ENCODE measurements at places on chromosomes 6 and 20.

DNA sequence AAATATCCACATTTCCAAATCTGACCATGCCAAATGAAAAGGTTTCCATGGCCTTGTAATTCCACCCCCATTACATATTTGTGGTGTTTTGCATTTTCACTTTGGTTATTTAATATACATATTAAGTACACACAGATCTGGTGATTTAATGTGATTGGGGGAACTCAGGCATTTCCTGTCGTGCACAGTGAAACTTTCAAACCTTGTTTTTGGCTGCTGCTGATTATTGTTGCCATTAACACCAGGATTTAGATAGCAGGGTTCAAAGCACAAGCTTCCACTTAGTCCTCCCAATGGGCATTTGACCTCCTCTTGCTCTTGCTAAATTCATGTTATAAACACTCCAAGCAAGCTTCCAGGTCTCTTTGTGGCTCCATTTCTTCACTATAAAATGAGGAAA lies 166.5 kb downstream of the SOBP start:
- no peak for DNase-seq

DNA sequence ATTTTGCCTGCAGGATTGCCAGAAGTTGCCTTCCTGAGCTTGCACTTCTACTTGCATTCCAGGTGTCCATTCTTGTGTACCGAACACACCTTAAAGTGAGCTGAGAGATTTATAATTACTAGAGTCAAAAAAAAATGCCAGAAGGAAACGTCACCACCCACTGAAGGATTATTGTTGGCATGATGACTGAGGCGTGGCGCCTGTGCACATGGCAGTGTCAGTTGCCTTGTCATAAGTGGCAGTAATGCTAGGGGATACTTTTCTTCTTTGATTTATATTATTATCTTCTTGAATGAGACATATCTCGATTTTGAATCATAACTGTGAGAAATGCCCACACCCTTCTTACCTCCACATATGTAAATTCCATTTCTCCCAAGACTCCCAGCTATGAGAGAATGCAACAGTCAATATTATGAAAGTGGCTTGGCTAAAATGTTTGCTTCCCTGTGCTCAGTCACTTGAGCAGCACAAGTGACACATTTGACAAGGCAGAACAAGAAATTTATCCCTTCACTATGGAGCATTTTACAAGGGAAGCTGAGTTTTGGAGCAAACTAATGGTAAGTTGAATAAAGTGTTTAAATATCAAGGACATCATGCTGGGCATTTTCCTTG lies 149.5 kb upstream of the SASH1 start:
- no peak for DNase-seq

- DNase-seq, result no peak
Measured at GRCh38 chr6:44825273-44825672, 437.8 kb downstream of the CDC5L start.

DNA sequence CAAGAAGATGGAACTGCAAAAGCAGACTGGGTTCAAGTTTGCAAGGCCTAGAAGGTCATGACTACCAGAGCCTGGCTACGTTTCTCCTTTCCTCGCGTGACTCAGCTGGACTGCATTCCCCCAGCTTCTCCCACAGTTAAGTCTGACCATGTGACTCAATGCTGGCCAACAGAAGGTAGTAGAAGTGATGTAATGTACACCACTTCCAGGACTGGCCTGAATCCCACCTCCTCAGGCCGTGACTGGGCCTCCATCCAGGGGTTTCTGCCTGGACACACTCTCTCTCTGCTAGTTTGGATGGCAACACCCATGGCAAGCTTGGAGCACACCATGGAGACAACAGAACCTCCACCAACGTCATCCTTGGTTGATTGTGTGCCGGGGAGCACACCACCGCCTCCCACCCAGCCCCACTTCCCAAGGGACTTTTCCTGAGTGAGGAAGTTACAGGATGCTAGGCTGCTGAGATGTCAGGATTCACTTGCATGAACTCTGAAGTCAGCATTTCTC lies 112.0 kb upstream of the CDYL start:
- DNase-seq, result no peak

GRCh38 chr6:153047386-153047785 lies 44.9 kb upstream of the MTRF1L start:
- DNase-seq, result no peak

GRCh38 chr6:39209911-39210310 lies 19.4 kb downstream of the KCNK5 start:
- no peak for DNase-seq

- no peak for DNase-seq
Measured at GRCh38 chr20:4502756-4503155, 219.0 kb upstream of the PRND start.

GRCh38 chr20:4794846-4795245 lies 73.1 kb downstream of the PRND start:
- DNase-seq, result no peak

DNA sequence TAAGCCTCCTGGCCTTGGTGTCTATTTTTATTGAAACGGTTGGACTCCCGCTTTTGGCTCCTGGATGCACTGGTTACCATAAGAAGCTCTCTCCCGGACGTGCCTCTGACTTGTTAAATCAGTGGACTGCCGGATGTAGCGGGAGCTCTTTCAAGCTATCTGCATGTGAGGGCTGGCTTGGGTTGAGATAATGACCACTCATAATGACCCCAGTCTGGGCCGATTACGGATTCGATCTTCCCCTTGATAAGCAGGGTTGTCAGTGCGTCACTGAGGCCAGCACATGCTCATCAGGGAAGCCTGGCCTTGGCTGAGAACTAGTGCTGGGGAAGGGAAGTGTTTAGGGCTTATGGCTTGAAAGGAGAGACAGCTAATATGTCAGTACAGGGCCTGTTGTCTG lies 528.1 kb downstream of the CDH26 start:
- DNase-seq, result no peak

- DNase-seq, result peak; percentile 45
Measured at GRCh38 chr20:1871807-1872458, 23.3 kb upstream of the SIRPA start.

DNA sequence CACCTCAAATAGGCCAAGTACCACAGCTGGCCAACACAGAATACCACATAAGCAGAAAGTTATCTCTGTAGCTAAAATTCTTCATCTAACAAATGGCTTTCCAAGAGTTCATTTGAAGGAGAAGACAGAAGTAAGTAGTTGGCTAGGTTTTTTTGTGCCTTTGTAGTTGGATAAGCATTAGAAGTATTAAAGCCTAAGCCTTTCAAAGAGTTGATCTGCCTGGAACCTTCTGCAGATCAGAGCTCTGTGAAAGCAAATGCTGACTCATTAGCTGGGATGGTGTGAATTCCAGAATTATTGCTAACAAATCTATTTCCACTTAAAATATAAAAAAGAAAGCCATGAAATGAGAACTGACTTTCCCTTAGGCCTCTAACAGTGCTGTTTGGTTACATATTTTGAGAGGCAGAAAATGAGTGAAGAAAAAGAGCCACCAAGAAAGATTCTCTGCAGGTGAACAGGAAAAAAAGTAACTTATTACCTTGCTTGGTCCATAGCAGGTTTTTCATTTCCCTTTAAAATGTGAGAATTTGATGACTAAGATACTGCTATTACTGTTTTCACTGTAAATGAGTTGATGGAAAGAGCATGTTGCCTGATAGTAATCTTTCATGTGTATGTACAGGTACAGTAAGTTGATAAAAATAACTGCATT lies 763.2 kb upstream of the FLRT3 start:
- no peak for DNase-seq

- peak; percentile 84 for DNase-seq
Measured at GRCh38 chr20:32484958-32485769, 100.0 kb downstream of the NOL4L start.

GRCh38 chr20:48339190-48339985 lies 488.4 kb downstream of the PREX1 start:
- no peak for DNase-seq

DNA sequence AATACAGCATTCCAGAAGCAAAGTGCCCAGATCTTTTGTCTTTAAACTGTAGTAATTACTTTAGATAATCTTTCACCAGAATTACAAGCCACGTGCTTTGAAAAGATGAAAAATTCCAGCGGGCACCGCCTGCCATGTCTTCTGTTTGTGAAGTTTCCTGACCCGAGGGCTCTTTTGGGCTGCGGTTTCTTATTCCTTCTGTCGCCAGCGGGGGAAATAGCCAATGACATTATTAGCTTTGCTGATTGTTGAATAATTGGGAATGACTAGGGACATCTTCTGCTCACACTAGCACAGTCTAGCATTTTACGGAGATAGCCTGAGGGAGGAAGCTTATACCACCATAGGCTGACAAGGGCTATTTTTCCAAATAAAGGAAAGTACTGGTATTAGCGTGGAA lies 124.7 kb downstream of the SAMD5 start:
- no peak for DNase-seq

DNA sequence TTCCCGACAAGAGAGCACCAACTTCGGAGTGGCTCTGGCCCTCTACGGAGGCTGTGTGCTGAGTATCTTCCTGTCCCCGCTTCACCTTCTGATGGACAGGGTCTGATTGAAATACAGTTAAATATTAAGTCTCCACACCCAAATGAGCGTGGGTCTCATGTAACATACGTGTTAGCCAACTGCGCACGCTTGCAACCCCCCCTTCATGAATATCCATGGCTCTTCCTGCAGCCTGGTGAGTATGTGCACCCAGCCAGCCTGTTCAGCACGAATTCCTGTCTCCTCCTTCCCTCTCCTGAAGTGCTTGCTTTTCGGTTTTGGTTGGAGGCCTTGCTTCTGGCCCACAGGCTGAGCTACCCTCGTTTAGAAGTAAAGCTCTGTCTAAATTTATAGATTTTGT lies 102.9 kb upstream of the FRMD1 start:
- DNase-seq, result no peak

- DNase-seq, result no peak
Measured at GRCh38 chr6:34366639-34366921, 25.9 kb downstream of the NUDT3 start.

GRCh38 chr20:37853823-37854375 lies 49.0 kb upstream of the VSTM2L start:
- DNase-seq, result no peak

DNA sequence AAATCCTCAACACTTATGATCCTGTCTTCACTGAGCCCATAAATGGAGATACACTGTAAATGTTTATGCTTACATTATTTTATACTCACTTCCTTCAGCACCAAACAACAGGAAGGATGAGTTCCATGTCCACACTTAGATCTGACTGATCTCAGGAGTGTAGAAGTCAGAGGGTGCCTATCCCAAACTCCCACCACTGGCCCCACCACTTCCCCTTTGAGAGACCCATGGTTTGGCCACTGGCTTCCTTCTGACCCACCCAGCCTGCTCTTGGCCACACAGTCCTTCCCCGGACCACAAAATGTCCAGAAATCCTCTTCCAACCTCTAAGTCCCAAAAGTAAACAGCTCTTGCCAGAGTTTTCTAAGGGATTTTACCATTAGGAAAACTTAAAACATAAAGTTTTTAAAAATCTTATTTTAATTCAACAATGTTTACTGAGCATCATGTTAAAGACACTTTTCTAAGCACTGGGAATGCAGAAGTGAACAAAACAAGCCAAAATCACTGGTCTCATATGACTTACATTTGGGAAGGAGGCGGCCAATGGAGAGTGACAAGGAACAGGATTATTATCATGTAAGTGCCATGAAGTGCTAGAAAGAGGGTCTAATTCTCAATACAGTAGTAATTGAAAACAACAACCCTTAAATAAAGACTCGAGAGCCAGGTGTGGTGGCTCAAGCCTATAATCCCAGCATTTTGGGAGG lies 103.8 kb downstream of the NRSN1 start:
- no peak for DNase-seq

DNA sequence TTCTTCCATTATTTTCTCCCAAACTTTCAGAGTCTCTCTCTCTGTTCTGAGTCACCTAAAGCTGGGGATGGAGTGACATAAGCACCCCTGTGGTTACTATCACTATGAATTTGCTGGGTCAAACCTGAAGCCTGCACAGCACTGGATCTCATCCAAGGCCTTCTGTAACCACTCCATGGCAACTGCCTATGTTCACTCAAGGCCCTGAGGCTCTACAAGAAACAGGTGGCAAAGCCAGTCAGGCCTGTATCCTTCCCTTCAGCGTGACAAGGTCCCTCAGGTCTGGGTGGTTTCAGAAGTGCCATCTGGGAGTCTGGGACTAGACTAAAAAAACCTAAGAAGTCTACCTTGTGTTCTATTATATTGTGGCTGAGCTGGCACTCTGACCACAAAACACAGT lies 1278.8 kb upstream of the EYS start:
- no peak for DNase-seq

GRCh38 chr6:148704400-148705246 lies 42.2 kb upstream of the UST start:
- DNase-seq, result no peak

DNA sequence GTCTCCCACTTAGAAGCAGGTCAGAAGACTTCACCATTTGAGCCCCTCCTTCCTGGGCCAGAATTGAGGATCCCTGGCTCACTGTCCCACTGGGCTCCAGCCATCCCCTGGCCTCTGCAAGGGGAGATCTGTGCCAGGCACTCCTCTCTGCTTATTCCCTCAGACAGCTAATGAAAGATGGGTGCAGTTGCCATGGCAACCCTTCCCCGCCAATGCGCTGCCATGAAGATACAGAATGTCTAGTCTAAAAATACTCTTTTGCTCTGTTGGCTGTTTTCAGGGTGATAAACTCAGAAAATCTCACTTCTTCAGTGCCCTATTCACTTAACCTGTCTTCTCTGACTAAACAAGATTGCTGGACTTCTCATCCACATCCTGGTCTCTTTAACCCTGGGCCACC lies 13.6 kb upstream of the TTLL2 start:
- DNase-seq, result no peak

GRCh38 chr20:21053002-21053762 lies 53.0 kb downstream of the LINC00237 start:
- DNase-seq, result no peak

- peak; percentile 64 for DNase-seq
Measured at GRCh38 chr20:63089051-63089907, 82.5 kb upstream of the BHLHE23 start.

- no peak for DNase-seq
Measured at GRCh38 chr6:135224037-135224647, 43.0 kb downstream of the MYB start.

DNA sequence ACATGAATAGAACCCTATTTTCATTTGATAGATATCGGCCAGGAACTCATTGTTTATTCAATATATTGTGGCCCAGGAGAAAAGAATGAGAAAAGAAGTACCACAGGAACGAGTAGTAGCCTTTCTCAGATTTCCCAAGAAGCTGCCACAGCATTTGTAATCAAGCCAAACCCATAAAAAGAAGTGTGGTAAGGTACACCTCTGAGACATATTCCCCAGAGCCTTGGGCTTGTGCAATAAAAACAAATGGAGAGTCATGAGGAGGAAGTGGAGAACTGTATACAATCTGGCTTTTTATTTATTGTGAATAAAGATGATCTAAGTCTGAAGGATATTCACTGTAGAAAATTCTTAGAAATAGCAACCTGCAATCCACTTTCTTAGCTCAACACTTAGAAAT lies 36.7 kb downstream of the KIF6 start:
- no peak for DNase-seq

DNA sequence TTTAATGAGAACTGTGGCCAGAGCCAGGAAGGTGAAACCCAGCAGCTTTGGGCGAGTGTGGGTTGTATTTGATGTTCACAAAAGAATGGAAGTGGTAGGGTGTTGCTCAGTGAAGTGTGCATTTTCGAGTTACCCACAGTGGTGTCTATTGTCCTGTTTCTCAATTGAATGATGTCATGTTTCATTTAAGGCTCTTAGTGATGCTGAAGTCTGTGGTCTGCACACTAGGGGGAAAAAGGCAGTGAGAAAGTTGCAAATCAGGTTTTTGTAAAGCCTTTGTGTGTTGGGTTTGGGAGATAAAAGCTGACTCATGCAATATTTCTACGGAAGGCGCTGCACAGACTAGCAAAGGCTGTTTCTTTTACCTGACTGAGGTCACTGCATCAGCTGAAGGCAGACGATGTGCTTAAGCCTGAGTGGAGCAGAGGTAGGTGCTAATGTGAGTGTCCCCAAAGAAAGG lies 121.1 kb downstream of the PLEKHG1 start:
- DNase-seq, result no peak

All from type B pancreatic cell (in vitro differentiated cells).